ENCODE measurements at places on chromosomes 5 and 9.

DNA sequence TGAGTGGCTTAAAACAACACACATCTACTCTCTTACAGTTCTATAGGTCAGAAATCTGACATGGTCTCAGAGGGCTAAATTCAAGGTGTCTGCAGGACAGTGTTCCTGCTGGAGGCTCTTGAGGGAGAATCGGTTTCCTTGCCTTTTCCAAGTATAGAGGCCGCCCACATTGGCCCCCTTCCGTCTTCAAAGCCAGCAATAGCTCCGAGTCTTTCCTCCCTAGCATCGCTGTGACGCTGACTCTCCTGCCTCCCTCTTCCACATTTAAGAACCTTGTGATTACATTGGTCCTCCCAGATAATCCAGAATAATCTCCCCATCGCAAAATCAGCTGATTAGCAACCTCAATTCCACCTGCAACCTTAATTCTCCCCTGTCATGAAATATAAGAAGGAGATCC lies 81.3 kb upstream of the IER5L start:
- DNase-seq, result no peak

DNA sequence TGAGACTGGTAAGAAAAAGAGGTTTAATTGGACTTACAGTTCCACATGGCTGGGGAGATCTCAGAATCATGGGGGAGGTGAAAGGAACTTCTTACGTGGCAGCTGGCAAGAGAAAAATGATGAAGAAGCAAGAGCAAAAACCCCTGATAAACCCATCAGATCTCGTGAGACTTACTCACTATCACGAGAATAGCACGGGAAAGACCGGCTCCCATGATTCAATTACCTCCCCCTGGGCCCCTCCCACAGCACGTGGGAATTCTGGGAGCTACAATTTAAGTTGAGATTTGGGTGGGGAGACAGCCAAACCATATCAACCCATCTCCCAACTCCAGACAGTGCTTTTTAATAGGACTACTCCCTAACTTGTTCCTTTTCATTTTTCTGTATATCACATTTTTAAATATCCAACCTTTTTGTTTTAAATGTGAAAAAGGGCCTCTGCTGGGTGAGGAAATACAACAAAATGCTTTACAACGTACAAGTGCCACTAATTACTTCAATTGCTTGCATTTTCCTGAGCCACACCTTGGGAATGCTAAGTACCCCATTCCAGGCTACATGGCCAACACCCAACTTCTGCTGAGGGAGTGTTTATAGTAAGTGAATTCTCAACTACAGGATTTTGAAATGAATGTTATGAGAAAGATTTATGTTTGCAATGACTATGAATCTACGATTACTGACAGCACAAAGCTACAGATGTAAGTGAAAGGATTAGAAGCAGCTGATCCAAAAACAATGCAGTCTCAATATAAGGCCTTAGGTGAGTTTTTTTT lies 294.1 kb upstream of the CD180 start:
- DNase-seq, result no peak

- no peak for DNase-seq
Measured at GRCh38 chr9:109335929-109336328, 15.1 kb upstream of the EPB41L4B start.

DNA sequence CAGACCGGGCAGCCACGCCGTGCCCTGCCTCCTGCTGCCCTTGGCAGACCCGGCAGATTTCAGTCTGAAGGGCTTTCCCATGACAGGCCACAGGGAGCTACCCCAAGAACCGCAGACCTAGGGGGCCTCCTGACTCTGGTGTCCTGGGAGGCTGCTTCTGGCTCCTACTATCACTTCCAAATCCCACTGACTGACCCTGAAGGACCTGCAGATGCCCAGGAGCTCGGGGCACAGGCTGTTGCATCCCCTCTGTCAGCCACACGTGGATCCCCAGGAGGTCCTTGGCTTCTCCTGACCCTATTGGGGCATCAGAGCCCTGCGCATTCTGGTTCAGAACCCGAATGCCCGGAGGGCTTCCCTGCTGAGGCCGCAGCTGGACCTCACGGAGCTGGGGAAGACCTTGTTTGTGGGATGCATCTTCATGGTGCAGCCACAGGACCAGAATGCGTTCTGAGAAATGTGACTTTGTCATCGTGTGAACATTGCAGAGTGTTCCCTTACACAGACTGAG lies 81.3 kb upstream of the IRX4 start:
- no peak for DNase-seq

- DNase-seq, result no peak
Measured at GRCh38 chr5:62395210-62395950, 8.3 kb downstream of the DIMT1 start.

GRCh38 chr5:1196562-1196961 lies 4.8 kb upstream of the SLC6A19 start:
- no peak for DNase-seq

Data from activated naive CD4-positive, alpha-beta T cell treated with Interleukin-2 at 50 U/mL for 16 hours (primary cell).